Spleen (tissue), 13 donors: ENCODE measurements at places on chromosomes 6 and 20. TPM values are rescaled to one million over a fixed set of nuclear protein-coding genes. Genes with fewer than 3 reads are reported as not detected.

GRCh38 chr6:80988892-80989291, 763.6 kb downstream of the TENT5A start:
- no peak for DNase-seq

Gene C6orf52
- not detected for total RNA-seq

DNA sequence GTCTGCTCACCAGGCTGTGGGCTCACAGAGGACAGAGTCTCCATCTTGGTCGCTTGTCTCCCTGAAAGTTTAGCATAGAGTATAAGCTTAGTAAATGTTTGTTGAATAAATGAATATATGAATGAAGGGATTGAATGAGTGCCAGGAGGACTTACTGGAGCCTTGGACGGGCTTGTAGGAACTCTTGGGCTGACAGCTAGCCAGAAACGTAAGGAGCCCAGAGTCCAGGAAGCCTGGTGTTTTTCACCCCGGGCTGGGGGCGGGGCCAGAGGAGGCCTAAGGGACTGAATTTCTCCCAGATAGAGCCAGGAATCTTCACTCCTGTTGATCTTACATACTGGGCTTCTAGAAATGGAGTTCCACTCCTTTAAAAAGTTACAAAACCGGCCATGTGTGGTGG, 68.5 kb upstream of the SRSF6 start:
- no peak for DNase-seq

Gene INSM1
- total RNA-seq = not detected

DNA sequence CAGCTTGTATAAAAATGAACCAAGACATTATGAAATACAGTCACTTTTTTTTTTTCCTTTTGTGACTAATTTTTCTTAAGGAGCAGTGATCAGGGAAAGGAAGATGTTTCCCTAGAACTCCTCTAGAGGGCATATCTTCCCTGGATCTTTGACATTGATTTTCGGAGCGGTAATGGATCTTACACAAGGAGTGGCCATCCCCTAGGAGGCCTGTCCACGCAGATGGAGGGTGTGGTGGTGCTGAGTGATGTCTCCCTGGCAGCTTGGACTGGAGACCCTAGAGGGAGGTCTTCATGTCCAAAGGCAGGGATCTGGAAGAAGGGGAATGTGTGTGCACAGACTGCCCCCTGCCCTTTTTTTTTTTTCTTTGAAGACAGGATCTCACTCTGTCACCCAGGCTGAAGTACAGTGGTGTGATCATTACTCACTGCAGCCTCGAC, 7.0 kb upstream of the KIFC1 start:
- no peak for DNase-seq

DNA sequence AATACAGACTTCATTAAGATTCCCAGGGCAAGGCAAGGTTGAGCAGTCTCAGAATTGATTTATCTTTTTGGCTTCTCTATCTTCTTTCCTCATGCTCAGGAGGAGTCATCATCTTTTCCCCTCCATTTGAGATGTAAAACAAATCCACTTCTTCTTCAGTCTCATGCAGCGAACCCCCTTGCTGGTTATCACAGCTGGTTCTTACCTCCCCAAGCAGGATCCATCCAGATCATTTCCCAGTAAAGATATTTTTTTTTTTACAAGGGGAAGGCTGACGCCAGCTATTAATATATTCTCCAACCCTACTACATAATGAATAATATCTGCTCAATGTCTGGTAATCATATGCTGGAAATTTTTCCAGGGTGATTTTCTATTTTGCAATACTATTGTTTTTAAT, 508.9 kb upstream of the NOX3 start:
- DNase-seq = no peak
